ENCODE measurements at places on chromosomes 2 and 18.

GRCh38 chr2:12761104-12761503 is 44.4 kb downstream of the TRIB2 start:
- H3K27me3 ChIP-seq = no peaks in the 10 kb centered on the region
- H3K4me1 ChIP-seq = no peaks in the 10 kb centered on the region

DNA sequence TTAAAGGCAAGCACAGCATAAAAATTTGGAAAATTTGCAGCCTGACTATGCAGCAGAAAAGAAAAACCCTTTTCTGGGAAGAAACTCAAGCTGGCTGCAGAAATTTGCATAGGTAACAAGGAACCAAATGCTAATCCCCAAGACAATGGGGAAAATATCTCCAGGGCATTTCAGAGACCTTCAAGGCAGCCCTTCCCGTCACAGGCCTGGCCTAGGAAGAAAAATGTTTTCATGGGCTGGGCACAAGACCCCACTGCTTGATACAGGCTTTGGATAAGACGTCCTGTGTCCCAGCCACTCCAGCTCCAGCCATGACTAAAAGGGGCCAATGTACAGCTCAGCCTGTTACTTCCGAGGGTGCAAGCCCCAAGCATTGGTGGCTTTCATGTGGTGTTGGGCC is 717.6 kb downstream of the TDRD15 start:
- H3K4me3 ChIP-seq = no peak overlapping the region
- H3K27ac ChIP-seq = no peak overlapping the region
- no peaks in the 10 kb centered on the region for H3K36me3 ChIP-seq
- no peaks in the 10 kb centered on the region for H3K4me1 ChIP-seq
- no peak for DNase-seq
- H3K27me3 ChIP-seq = no peaks in the 10 kb centered on the region

DNA sequence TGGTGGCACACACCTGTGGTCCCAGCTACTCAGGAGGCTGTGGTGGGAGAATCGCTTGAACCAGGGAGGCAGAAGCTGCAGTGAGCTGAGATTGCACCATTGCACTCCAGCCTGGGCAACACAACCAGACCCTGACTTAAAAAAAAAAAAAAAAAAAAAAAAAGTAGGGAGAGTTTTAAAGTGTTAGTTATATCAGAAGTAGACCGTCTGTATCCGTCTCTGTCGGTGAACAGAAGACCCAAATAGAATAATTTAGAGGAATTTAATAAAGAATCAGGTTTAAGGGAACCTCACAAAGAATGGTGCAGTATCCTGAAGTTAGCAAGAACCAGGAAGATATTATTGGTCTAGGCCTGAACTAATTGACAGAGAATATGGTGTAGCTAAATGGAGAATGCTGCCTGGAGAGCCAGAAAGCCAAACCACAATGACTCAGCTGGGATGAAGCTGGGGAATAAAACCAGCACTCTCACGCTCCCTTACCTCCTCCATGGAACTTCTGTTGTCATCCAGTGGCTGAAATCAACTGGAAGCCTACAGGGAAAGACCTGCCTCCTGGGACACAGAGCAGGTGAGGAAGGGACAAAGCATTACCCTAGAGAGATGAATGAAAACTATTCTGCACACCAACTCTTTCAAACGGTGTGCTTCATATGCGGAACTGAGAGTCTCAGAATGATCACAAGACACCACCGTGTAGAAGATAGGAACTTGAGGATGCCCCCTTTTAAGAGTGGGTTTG is 39.1 kb upstream of the PLEKHM3 start:
- H3K27ac ChIP-seq = no peak overlapping the region
- DNase-seq = no peak
- no peaks in the 10 kb centered on the region for H3K4me1 ChIP-seq
- no peaks in the 10 kb centered on the region for H3K27me3 ChIP-seq
- H3K4me3 ChIP-seq = no peak overlapping the region

DNA sequence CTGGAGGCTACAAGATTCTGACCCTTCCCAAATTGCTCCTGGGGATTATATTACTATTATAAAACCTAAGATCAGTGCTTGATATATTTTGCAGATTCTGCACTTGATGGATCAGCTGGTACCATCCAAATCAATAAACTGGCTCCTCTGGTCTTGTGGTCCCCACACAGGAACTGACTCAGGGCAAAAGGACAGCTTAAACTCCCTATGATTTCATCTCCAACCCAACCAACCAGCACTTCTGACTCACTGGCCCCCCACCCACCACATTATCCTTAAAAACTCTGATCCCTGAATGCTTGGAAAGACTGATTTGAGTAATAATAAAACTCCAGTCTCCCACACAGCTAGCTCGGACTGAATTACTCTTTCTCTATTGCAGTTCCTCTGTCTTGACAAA is 82.1 kb downstream of the TMEM163 start:
- H3K4me1 ChIP-seq = no peaks in the 10 kb centered on the region
- no peak overlapping the region for H3K27ac ChIP-seq
- no peak for DNase-seq
- H3K36me3 ChIP-seq = no peaks in the 10 kb centered on the region
- H3K27me3 ChIP-seq = no peaks in the 10 kb centered on the region
- no peak overlapping the region for H3K4me3 ChIP-seq

GRCh38 chr2:200467806-200468681 is 41.8 kb downstream of the KCTD18 start:
- peaks cover 7% of the 10 kb centered on the region for H3K4me1 ChIP-seq
- no peaks in the 10 kb centered on the region for H3K36me3 ChIP-seq
- no peak overlapping the region for H3K4me3 ChIP-seq
- H3K27me3 ChIP-seq = no peaks in the 10 kb centered on the region
- peak overlapping the region; percentile 39 for H3K27ac ChIP-seq

DNA sequence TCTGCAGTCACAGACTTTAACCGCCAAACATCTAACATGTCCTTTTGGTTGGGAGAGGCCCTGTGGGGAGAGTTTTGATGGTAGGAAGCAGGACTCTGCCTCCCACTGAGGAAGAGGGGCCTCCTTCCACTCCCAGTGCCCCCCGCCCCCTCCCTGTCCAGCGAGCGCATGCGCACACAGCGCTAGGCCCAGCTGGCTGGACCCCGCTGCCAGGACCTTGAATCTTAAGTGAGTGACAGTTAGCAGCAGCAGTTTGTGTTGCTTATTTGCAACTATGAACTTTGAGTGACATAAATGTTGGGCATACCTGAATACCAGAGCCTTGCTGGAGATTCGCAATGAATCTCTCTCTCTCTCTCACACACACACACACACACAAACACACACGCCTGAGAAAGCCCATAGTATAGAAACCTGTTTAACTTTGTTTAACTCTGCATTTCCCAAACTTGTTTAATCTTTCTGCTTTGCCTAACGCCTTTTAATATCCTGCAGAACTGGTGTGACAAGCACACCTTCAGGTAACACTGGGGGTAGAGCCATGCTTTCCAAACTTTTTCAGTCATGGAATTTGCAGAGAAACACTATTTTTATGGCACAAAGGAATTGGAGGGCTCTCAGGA is 134.6 kb upstream of the SMAD2 start:
- no peak overlapping the region for H3K27ac ChIP-seq
- no peaks in the 10 kb centered on the region for H3K36me3 ChIP-seq
- H3K4me3 ChIP-seq = no peak overlapping the region
- DNase-seq = no peak
- H3K4me1 ChIP-seq = no peaks in the 10 kb centered on the region

DNA sequence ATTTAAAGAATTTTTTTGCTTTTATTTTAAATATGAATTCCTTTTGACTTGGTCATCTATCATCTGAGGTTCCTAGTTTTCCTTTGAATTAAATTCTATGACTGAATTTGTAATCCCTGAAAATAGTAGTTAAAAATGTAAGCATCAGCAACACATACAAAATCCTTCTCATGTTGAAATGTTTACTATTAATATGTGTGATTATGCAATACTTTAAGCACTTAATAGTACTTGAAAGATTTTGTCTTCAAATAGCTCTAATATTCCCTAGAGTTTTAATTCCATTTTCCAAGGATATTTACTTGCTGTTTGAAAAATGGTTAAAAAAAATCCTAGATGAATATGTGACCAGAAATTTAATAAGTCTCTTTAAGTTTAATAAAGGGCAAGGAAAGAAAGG is 26.6 kb upstream of the SPATS2L start:
- no peak overlapping the region for H3K4me3 ChIP-seq
- DNase-seq = no peak
- no peaks in the 10 kb centered on the region for H3K4me1 ChIP-seq
- no peak overlapping the region for H3K27ac ChIP-seq

DNA sequence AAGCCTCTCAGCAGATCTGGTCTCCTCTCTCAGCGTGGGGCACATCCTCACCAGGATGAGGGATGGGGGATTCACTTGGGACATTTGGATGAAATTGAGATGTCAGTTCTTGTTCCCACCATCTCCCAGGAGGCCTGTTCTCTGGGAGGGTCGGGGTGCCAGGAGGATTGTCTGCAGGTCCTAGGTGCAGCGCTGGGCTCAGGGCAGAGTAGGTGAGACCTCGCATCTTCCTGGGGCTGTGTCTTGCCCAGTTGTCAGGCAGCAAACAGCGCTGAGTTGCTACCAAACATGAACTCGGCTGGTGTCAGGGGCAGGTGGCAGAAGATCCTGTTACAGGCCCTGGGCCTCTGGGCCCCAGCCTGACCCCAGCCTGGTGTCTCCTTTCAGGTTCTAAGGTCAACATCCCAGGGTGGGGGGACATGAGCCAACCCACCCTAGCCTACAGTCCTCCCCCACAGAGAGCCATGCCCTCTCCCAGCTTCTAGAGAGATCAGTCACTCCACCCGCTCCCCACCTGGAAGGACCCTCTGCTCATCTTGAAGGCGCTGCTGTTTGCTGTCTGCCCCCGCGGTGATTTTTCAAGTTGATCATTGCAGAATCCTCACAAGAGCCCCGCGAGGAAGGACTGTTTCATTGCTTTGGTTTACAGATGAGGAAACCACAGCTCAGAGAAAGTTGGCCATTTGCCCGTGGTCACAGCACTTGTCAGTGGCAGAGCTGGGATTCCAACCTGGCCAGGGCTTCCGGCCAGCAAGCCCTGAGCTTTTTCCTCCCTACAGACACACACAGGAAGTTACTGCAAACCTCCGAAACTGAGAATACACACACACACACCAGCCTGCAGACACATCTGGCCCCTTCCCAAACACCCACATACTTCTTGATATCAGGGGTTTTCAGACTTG is 83.9 kb downstream of the STPG4 start:
- no peaks in the 10 kb centered on the region for H3K27me3 ChIP-seq
- no peak overlapping the region for H3K4me3 ChIP-seq
- peak overlapping the region; percentile 81 for H3K27ac ChIP-seq
- DNase-seq = peak; percentile 68

- no peaks in the 10 kb centered on the region for H3K36me3 ChIP-seq
- no peak for DNase-seq
- no peak overlapping the region for H3K4me3 ChIP-seq
- peaks cover 6% of the 10 kb centered on the region for H3K27me3 ChIP-seq
Measured at GRCh38 chr18:22858121-22858520, 75.0 kb upstream of the RBBP8 start.

GRCh38 chr2:88659538-88659915 is 31.9 kb upstream of the RPIA start:
- no peaks in the 10 kb centered on the region for H3K4me1 ChIP-seq
- no peak overlapping the region for H3K4me3 ChIP-seq
- no peaks in the 10 kb centered on the region for H3K27me3 ChIP-seq
- DNase-seq = no peak
- no peak overlapping the region for H3K27ac ChIP-seq
- no peaks in the 10 kb centered on the region for H3K36me3 ChIP-seq

- H3K4me3 ChIP-seq = no peak overlapping the region
- no peak overlapping the region for H3K27ac ChIP-seq
- no peaks in the 10 kb centered on the region for H3K27me3 ChIP-seq
- no peaks in the 10 kb centered on the region for H3K4me1 ChIP-seq
- peaks cover 3% of the 10 kb centered on the region for H3K36me3 ChIP-seq
- DNase-seq = no peak
Measured at GRCh38 chr2:15642815-15643500, 51.3 kb downstream of the DDX1 start.

DNA sequence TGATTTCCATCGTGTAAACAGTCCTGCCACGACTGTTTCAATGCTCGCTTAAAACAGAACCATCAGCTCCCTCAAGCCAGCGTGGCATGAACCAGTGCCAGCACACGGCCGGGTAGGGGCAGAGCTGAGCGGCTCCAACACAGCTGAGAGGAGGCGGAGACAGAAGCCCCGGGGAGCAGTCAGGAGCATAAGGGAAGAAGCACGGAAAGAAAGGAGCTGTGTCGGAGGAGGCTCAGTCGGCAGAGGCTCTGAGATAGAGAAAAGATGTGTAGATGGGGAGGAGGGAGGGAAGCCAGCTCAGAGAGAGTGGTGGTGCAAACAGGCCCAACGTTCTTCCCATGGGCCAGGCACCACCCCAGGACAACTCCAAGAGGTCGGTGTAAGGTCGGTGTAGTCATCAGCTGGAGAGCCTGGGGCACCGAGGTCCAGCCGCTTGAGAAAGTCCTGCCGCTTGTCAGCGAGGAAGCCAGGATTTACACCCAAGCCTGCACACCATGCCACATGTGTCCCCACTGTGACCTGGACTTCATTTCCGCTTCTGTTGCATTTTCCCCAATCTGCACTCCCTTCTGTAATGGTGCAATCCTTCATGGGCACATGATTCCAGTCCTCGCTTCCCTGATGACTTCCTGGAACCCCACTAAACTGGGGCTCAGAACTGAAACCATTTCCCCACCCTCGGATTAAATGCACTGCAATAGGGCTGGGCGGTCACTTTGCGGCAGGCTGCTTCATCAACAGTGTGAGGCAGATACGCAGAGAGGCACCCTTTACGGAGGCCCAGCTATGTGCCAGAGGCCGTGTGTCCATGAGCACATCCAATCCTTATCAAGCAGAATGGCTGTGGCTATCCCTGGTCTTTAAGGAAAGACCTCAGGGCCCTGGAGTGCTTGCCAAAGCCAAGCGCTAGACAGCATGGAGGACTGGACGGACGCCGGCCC is 43.5 kb downstream of the CYP27C1 start:
- DNase-seq = no peak
- no peak overlapping the region for H3K4me3 ChIP-seq
- H3K36me3 ChIP-seq = no peaks in the 10 kb centered on the region
- no peaks in the 10 kb centered on the region for H3K27me3 ChIP-seq
- H3K4me1 ChIP-seq = no peaks in the 10 kb centered on the region

GRCh38 chr2:25073025-25073424 is 31.1 kb downstream of the EFR3B start:
- no peaks in the 10 kb centered on the region for H3K4me1 ChIP-seq
- no peak overlapping the region for H3K27ac ChIP-seq

DNA sequence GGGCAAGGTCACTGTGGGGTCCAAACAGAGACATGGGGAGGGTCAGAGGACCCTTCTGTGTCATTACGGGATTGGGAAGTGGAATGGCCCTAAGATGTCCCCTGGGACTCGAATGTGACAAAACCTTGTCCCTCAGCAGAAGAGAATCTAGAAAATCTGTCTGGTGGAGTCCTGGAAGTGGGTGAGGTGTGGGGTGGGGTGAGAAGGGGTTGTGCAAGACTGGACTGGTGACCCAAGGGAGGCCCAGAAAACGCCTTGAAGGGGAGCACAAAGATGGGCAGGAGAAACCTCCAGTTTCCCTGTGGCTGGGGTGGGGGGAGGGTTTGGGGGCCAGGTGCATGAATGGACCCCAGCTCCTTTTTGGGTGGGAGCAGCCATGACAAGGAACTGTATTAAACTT is 79.6 kb downstream of the TCF7L1 start:
- H3K4me1 ChIP-seq = no peaks in the 10 kb centered on the region
- DNase-seq = no peak
- no peaks in the 10 kb centered on the region for H3K36me3 ChIP-seq
- no peaks in the 10 kb centered on the region for H3K27me3 ChIP-seq
- no peak overlapping the region for H3K4me3 ChIP-seq
